ENCODE measurements at places on chromosomes 11 and 22.

DNA sequence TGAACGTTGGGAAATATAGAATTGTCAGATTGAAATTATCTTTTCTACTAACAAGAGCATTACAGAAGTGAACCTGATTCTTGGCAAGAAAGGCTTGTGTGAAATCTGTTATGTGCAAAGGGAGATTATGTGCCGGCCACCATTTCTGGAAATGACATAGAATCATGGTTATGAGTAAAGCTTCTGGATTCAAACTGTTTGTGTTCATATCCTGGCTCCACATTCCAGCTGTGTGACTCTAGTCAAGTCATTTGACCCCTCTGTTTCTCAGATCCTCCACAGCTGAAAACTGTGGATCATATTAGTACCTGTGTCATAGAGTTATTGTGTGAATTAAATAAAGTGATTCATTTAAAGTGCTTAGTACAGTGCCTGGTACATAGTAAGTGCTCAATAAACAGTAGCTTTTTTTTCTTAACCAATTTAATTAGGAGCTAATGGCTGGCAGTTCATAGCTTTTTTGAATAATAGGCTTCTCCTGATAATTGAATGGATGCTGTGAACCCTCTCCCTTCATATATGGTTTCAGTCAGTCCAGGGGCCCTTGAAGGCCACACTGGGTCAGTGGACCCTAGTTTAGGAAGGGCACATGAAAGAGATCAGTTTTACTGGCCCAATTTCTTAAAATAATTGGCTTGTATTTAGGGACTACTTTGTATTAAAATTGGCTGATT, 34.6 kb downstream of the EHF start:
- DNase-seq = no peak

GRCh38 chr11:61968758-61969390, 1.4 kb upstream of the FTH1 start:
- DNase-seq = no peak

DNA sequence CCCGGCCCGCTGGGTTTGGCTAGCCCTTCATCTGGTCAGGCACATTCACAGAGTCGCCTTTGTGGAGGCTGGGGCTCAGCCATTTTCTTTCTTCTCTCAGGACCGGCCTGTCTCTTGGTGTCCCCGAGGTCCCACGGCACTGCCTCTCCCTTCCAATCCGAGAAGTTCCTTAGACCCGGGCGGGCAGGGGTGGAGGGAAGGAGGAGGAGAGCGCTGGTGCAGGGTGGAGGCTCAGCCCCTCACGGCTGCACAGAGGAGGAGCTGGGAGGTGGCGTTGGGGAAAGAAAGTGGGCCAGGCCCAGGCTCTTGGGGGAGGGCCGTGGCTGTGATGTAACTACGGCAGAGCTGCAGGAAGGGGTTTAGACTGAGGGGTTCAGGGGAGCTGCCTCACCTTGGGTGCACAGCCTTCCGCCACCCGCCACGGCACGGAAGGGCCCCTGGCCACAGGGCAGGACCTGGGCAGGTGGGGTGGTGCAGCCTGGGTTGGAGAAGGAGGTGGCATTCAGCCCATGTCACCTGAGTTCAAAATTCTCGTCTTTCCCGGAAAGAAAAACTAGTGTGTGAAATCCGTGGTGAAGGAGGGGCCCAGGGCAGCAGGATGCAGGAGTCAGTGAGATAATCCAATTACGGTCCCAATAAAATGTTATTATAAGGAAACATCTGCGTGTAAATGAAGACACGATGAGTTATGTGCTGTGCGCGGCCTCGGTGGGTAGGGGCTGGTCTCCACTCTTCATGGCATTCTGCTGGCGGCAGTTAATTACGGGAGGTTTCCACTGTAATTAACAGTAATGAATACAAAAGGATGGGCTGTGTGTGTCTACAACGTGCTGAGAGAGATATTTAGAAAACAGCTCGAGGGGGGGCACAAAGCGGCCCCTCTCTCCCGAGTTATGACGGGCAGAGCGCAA, 1.7 kb downstream of the BRSK2 start:
- DNase-seq = no peak

DNA sequence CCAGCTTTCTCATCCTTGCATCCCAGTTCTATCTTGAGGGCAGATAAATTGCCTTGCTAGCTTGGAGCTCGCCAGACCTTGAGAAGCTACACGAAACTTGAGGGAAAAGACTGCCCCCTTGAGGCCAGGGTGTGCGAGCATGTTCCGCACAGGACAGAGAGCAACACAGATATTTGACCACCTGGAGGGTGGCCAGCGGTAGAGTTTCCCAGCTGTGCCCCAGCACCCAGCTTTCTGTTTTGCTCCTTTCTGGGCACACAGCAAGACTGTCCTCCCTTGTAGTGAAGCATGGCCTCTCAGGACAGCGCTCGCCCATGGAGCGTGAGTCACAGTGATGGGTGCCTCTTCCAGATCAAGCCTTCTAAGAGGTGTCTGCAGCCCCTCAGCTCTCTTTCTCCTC, 23.5 kb downstream of the SPATA19 start:
- DNase-seq = no peak

GRCh38 chr22:33851821-33852384, 68.4 kb downstream of the LARGE1 start:
- DNase-seq = no peak

GRCh38 chr11:11531131-11531908, 90.5 kb downstream of the GALNT18 start:
- DNase-seq = no peak

DNA sequence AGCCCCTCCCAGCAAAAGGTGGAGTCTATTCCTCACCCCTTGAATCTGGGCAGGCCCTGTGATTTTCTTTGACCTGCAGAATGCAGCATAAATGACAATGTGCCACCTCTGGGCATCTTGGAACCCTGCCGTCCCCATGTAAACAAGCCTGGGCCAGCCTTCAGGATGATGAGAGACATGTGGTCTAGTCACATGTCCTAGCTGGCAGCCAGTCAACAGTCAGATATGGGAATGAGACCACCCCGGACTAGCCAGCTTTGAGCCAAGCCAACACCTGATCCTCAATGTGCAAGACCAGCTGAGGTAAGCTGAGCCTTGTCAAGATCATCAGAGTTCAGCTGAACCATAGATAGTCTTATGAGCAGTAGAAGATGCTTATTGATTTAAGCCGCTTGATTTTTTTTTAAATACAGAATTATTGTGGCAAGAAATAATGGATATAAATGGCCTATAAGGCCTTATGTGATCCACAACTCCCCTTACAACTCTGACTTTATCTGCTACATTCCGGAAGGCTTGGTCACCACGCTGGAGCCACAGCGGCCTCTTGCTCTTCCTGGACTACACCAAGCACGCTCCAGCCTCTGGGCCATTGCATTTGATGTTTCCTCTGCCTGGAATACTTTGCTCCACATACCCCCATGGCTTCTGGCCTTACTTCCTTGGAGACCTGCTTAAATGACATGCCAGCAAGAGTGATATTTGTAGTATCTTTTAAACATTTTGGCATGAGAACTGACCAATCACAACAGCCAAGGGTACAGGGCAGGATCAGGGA, 225.9 kb upstream of the SESN3 start:
- DNase-seq = no peak

GRCh38 chr11:112863305-112863704, 97.9 kb upstream of the NCAM1 start:
- no peak for DNase-seq

- no peak for DNase-seq
These were observed 89.1 kb downstream of the SWAP70 start for GRCh38 chr11:9753021-9753420.

DNA sequence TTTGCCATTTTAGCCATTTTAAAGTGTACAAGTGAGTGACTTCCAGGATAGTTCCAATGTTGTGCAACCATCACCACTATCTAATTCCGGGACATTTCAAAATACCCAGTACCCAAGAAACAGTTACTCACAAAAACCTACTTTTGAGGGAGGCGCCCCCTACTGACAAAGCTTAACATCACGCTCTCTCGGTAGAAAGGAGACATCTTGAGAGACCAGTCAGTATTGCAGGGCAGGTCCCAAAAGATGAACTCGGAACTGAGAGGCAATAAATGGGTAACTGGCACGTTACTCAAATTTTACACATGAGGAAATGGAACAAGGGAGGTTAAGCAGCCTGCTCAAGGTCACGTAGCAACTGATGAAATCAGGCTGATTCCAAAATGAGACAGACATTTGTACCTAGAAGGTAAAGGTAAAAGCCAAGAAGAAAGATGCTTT, 50.0 kb upstream of the POU2AF1 start:
- no peak for DNase-seq

DNA sequence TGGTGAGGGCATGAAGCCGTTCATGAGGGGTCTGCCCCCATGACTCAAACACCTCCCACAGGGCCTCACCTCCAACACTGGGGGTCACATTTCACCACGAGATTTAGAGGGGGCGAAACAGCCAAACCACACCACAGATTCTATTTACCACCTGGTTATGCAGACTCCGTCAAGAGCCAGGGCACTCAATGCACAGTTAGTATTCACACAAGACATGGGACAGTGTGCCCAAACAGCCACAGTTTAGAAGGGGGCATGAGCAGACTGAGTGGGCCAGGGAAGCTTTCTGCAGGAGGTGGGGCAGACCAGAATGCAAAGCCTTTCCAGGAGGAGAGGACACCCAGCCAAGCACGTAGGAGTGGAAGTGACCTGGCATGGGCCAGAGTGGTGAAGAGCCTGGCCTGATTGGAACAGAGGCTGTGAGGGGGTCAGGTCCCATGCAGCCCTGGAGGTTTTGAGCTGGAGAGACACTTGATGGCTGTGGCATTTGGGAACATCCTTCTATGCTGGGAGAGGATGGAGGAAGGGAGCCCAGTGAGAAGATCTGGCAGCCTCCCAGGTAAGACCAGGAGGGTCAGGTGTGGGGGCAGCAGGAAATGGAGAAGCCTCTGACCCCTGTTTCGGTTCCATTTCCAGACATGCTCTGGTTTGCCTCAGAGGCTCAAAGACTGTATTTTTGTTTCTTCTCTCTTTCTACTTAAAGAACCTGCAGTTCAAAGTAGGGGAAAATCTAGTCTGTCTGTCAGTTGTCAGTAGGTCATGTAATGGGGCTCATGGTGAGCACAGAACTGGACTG, 199.1 kb upstream of the NCAM1 start:
- DNase-seq = no peak

- no peak for DNase-seq
These were observed 864.3 kb downstream of the TBC1D22A start for GRCh38 chr22:47626428-47627390.

GRCh38 chr22:35961480-35962295, 66.9 kb downstream of the RBFOX2 start:
- DNase-seq = no peak

- DNase-seq = no peak
These were observed 28.4 kb downstream of the SHANK2 start for GRCh38 chr11:71223671-71224660.

GRCh38 chr11:103480421-103480820, 371.2 kb downstream of the DYNC2H1 start:
- no peak for DNase-seq

- DNase-seq = no peak
These were observed 38.4 kb downstream of the GDPD5 start for GRCh38 chr11:75487365-75487764.

- no peak for DNase-seq
These were observed 26.2 kb upstream of the GCAT start for GRCh38 chr22:37781434-37782059.

DNA sequence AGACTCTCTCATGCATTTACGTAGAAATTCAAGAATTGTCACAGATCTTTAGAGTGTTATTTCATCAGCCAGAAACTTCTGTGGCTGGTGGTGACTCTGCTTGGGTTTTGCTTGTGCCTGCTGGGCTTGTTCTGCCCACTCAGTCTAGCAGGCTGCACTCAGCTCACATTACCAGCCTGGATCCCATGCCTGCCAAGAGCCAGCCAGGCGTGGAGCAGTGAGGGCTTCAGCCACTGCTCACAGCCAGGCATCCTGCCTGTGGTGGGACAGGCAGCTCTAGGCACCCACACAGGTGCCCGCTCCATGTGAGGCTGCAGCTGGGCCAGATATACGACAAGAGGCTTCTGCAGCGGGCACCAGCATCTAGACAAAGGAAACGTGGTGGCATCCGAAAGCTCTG, 1213.3 kb upstream of the RAG2 start:
- DNase-seq = no peak

DNA sequence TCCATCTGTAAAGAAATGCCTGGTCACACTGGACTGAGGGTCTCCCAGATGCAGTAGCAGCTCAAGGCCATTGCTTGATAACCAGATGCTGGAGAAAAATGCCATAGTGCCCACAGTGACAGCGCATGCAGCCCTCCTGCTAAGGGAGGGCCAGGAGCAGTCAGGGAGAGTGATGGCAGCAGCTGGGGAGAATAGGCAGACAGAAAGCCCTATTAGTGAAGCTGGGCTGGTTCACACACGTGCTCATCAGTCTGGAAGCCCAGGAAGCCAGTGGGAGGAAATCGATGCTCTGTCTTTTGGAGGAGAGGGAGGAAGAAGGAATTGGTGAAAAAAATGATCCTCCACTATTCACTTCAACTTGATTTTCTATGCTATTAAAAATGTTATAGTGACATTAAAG, 82.9 kb downstream of the OSBP2 start:
- DNase-seq = no peak

DNA sequence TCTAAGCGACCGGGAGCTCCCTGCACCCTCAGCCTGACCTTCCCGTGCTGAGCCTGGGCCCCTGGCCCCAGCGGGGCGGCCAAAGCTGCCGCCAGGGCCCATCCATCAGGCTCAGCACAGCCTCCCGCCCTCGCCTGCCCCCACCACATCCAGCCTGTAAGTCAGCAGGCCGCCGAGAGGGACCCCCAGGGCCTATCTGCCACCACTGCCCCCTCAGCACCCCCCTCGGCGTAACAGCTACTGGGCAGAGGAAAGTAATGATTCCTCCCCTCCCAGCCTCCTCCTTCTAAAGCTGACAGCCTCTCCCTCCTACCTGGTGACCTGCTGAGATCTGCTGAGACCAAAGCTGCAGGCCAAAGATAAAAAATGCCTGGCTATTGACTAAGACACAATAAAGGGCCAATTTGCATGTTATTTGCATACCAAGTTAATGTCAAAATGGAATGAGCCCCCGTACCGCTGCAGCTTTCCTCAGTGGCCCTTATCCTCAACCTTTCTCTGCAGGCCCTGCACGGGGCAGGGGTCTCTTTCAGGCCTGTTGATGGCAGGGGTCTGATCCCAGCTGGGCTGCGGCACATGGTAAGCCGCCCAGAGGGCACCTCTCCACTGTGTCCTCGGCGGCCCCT, 51.6 kb downstream of the RPUSD4 start:
- DNase-seq = no peak

DNA sequence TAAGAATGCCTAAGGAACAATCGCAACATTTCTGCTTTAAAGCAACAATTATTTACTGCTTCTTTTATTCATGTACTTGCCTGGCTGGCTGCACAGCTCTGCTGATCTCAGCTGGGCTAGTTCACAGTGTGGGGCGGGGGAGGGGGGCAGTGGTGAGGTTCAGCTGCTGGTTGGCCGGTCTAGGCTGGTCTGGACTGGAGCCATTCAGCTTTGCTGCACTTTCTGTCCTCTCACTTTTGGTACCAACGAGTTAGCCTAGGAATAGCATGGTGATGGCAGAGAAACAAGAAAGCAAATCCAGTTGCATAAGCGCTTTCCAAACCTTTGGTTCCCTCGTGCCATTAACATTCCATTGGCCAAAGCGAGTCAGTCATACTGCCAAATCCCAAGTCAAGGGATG, 16.0 kb upstream of the MIF start:
- DNase-seq = no peak

All from stimulated activated CD4-positive, alpha-beta T cell treated with anti-CD3 and anti-CD28 coated beads, Interleukin-1b, Interleukin-23, amount 100 ng/mL, for 1 hour (primary cell).